NCI-H524 (cell line): ENCODE measurements at places on chromosomes 11 and 22.

DNA sequence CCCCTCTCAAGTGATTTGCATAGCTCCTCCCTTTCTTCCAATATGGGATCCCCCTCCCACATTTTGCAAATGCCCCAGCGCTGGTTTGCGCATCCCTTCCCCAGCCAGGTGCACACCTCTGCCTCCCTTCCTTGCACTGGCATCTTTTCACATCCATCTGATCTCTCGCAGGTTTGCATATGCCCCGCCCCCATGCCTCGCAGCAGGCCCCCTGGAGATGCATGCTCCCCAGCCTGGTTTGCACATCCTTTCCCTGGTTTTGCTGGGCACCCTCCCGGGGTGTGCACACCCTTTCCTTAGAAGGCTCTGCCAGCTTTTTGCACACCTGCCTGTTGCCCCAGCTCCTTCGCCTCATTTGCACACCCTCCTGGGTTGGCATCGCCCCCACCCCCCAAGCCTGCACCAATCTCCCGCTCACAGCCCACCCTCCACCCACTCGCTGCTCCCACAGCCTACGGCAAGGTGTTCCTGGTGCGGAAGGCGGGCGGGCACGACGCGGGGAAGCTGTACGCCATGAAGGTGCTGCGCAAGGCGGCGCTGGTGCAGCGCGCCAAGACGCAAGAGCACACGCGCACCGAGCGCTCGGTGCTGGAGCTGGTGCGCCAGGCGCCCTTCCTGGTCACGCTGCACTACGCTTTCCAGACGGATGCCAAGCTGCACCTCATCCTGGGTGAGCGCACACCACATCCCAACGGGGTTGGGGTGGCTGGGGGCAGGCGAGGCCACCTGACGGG, 917 bp downstream of the RPS6KA4 start:
- no peak for DNase-seq

- no peak for DNase-seq
These were observed 24.6 kb downstream of the ELF5 start for GRCh38 chr11:34488855-34489557.

GRCh38 chr11:69490516-69490915, 9.1 kb downstream of the LINC01488 start:
- DNase-seq: no peak

DNA sequence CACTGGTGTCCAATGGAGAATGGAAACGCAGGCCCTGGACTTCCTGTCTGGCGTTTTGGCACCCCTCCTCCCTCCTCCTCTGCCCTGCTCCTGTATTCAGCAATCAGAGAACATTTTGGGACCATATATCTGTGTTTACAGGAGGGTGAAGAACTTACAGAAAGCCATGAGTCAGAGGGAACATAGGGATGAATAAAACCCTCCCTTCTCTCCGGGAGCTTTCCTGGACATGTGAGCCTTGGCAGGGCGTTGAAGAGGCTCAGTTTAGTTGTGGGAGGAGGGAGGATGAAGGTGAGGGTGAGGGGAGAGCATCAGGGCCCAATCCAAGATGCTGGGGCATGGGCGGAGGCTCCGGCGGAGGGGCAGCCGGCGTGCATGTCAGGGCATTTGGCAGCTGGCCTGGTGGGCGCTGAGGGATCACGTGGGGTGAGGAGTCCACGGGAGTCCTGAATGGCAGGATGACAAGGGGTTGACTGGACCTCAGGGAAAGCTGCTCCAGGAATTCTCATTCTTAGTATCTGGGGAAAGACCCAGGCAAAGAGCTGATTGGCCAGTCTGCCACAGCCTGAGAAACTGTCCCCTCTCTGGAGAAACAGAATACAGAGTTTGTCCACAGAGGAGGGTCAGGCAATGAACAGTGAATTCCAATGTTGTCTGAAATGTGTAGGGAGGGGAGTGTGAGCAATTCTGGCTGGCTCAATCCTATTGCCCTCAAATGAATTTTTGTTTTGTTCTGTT, 28.9 kb downstream of the MICAL2 start:
- DNase-seq: no peak

- DNase-seq: no peak
These were observed 33.1 kb upstream of the ST14 start for GRCh38 chr11:130126516-130126915.
